ENCODE measurements at places on chromosomes 1 and 21.
A peak's percentile ranks its signal among the peaks of the same experiment; 100 is the strongest.

DNA sequence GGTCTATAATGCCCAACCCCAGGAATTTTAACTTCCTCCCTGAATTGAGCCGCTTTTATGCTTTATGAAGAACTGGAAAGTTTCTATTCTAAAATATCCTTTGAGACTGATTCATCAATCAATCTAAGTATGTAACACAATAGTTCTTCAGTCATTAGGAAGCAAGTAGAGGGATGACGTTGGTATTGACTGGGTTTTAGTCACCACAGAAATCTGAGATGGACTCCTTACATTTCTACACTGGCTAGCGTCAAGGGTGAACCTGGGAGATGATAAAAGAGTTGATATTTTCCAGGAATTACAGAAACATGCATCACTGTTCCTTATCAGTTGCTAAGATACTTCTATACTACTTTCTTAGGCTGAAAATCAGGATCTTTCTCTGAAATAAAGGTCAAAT lies 308.0 kb downstream of the HMCN1 start:
- no peak for DNase-seq

DNA sequence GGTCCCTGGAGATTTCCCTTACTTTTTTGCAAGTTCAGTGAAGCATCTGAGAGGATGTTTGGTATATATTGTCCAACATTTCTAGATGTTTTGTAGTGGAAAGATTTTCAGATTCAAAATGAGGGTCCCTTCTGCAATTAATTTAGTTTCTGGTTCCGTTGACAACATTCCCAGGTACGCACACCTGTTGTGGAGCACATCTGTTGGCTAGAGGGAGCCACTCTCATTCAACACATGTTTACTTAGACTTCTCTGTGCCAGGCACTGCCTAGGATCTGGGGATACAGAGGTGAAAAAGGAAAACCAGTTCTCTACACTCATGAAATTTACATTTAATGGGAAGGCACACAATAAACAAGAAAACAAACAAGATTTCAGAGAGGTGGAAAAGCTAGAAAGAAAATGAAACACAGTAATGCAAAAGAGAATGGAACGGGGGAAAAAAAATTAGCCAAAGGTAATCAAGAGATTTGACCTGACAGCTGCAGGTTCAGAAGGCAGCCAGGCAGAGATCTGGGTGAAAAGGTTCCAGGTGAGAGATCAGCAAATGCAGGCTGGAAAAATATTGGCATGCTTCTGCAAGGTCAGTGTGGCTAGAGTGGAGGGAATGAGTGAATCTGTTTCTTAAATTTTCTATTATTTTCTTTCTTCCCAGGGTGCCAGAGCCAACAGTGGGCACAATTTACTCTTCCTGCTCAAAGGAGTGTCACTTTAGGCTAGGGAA lies 48.4 kb upstream of the KAZN start:
- DNase-seq, result no peak

GRCh38 chr1:223716302-223716862 lies 4.0 kb downstream of the CAPN2 start:
- DNase-seq, result no peak

- peak; percentile 53 for DNase-seq
These were observed 60.2 kb downstream of the TOMM20 start for GRCh38 chr1:235068158-235069121.

DNA sequence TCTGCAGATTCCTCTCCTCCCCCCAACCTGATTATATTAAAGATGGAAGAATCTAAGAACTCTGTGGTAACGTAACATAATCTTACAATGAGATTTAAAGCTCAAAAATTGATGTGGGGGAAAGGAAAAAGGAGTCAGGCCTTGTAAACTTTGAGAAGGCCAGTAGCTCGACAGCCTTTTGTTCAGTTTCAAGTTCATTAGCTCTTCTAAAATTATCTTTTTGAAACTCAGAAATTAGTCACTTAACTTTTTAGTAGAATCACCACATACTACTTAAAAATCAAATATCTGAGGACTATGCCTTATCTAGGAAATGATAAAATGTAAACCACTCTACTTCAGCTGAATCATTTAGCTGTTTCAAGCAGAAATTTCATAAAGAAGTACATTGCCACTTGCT lies 996.2 kb downstream of the AMY1C start:
- no peak for DNase-seq

- DNase-seq, result no peak
These were observed 1004.0 kb downstream of the KCNT2 start for GRCh38 chr1:195604287-195604686.

DNA sequence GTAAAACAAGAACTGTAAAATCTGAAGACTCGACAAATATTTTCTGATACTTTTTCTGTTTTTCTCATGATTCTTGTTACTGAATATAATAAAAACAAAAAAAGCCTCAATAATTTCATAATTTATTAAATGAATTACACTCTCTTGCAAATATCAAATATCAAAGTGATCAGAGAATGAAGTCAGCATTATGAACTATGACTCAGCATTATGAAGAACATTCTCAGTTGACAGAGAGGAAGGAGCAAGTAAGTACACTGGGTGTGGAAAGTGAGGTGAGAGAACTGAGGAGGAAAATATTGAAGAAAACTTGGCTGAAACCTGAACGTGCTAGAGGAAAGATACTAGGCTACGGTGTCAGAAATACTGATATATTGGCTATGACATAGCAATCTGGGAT lies 529.5 kb downstream of the KCNT2 start:
- no peak for DNase-seq

GRCh38 chr1:62687421-62687902 lies 724 bp downstream of the DOCK7 start:
- DNase-seq, result peak; percentile 80

GRCh38 chr1:119374208-119374874 lies 5.8 kb downstream of the HAO2 start:
- DNase-seq, result no peak

GRCh38 chr21:42265231-42265812 lies 46.4 kb downstream of the ABCG1 start:
- no peak for DNase-seq

GRCh38 chr1:177302357-177303044 lies 131.7 kb downstream of the BRINP2 start:
- no peak for DNase-seq

DNA sequence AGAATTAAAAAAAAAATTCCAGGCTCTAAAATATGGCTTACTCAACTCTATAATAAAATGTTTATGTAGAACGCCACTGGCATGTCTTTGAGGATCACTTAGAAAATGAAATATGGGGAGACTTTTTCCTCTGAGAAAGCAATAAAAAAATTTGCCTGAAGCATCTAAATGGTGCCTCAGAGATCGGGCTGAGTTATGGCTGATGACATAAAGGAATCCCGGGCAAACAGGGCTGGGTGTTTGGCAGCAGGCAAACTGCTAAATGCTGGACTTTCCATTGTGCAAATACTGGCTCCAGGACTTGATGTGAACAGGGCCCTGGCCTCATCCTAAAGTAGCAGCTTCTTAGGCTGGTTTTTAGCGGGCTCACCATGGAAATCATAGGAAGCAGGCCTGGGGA lies 44.5 kb upstream of the C1orf87 start:
- DNase-seq, result no peak

DNA sequence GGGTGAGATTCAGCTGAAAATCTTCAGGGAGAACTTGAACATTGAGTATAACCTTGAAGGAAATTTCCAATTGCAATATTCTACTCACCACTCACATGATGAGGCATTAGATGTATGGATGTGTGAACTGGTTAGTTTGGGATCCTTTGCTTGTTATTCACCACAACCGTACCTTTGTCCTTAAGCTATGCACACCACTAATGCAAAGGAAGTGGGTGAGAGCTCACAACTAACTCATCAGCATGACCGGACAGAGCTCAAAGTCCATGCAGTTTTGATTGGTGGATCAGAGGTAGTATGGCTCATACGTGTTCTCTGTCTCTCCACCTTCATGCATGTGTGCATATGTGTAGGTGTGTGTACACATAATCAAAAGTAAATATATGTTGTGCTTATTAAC lies 43.5 kb upstream of the MROH9 start:
- no peak for DNase-seq

- DNase-seq, result no peak
These were observed at the start of gene WNT3A for GRCh38 chr1:228006786-228007048. WNT3A (plus strand) TSS chr1:228006998; CDS start chr1:228007129, 131 bp downstream.

All from aorta (tissue), 5 donors.